ENCODE measurements at places on chromosomes 7 and 10.

DNA sequence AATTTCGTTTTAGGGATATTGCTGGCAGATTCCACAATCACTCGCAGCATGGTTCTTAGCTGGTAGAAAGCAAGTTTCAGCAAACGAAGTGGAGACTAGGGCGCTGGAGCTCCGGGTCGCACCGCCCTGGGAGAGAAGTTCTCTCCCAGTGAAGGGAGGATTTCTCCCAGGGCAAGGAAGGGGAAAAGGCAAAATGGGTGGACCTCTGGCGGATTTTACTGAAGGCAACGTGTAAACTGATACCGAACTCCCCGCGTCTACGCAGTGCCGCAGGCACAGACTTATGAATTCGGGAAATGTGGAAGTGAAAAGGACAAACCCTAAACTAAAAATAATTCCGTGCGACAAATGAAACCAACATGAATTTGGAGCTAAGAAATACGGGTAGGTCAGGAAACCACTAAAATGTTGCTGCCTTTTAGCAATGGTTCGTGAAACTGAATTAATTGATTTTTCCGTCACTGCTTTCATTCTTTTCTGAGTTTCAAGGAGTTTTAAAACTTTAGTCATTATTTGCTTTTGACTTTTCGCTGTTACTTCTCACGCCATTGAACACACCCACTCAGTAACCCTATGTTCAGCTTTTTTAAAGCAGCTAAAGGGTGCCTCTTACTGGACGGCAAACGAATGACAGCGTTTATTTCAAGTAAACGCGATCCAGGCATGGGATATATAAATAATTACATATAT lies at the start of gene MYOF:
Gene MYOF, minus strand, starts transcription at position 190 of the 690 bp plus-strand sequence. Its CDS starts 140 bp downstream, at position 50.
- peak; percentile 29 for DNase-seq

DNA sequence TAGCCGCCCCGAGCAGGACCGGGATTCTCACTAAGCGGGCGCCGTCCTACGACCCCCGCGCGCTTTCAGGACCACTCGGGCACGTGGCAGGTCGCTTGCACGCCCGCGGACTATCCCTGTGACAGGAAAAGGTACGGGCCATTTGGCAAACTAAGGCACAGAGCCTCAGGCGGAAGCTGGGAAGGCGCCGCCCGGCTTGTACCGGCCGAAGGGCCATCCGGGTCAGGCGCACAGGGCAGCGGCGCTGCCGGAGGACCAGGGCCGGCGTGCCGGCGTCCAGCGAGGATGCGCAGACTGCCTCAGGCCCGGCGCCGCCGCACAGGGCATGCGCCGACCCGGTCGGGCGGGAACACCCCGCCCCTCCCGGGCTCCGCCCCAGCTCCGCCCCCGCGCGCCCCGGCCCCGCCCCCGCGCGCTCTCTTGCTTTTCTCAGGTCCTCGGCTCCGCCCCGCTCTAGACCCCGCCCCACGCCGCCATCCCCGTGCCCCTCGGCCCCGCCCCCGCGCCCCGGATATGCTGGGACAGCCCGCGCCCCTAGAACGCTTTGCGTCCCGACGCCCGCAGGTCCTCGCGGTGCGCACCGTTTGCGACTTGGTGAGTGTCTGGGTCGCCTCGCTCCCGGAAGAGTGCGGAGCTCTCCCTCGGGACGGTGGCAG lies at the start of gene MGMT:
Gene MGMT, plus strand, starts transcription at position 539 of the 656 bp plus-strand sequence.
- peak; percentile 100 for DNase-seq

GRCh38 chr10:29430101-29430500 lies 141.2 kb downstream of the LYZL1 start:
- DNase-seq: no peak

DNA sequence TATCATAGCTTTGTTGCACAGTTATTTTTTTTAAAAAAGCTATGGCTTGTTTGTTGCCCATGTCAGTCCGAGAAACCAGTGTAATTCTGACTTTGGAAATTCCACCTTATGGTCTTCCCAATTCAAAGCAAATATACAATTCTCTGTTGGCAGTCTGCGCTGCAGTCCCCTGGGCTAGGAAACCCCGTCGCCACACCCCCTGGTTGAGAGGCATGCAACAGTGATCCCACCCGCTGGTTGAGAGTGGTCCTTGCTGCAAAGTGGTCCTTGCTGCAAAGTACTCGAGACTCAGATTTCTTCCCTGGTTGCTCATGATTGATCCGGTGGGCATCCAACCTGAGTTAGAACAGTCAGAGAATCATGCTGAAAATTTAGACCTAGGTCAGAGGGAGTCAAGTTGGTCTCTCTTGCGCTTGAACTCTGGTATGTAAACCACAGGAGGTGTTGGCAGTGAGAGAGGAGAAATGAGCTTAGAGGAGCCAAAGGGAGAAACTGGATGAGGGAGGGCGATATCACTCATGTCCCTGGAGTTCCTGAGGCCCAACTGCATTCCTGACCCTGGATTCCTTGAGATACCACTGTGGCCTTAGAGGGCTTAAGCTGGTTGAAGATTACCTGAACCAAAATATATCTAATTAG lies 45.0 kb upstream of the STK17A start:
- no peak for DNase-seq

DNA sequence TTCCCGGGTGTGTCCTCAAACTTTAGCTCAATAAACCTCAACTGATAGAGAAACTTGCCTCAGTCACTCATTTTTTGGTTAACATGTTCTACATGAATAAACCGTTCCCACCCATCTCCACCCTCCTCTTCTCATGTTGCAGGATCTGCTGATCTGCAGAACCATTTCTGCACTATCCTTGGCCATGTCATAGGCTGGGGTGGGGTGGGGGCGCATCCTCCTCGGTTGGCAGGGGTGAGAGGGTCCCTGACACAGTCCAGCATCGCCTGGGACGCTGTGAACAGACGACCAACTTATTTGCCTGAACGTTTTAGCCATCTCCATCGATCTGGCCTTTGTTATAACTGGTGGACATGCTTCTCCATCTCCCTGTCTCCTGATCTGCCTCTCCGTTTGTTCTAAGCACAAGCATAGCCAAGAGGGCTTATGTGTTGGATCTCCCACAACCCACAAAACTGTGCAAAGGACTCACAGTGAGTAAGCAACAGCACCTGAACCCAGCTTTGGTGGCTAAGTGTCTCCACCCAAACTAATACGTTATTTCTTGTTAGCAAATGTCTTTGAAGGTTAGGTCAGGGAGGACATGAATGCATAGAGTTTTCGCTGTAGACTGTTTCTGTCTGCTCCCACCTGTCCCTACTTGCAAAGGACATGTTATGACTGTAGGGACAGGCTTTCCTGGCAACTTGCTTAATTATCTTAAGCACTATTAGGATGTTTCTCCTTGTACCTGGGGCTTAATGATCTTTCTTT lies 51.7 kb downstream of the PRKCQ start:
- no peak for DNase-seq

GRCh38 chr10:73246646-73247508 lies at the start of gene DNAJC9:
Gene DNAJC9 (minus strand): TSS chr10:73247255. CDS start chr10:73247189, 66 bp downstream.
- peak; percentile 98 for DNase-seq

All from stimulated activated CD4-positive, alpha-beta T cell treated with anti-CD3 and anti-CD28 coated beads, Interleukin-12 subunit alpha, Interleukin-12 subunit beta, amount 100 ng/mL, for 4 hours (primary cell).